NCI-H526 treated with DMSO at 0.1 percent for 48 hours (cell line): ENCODE measurements at places on chromosomes 3 and 15.

DNA sequence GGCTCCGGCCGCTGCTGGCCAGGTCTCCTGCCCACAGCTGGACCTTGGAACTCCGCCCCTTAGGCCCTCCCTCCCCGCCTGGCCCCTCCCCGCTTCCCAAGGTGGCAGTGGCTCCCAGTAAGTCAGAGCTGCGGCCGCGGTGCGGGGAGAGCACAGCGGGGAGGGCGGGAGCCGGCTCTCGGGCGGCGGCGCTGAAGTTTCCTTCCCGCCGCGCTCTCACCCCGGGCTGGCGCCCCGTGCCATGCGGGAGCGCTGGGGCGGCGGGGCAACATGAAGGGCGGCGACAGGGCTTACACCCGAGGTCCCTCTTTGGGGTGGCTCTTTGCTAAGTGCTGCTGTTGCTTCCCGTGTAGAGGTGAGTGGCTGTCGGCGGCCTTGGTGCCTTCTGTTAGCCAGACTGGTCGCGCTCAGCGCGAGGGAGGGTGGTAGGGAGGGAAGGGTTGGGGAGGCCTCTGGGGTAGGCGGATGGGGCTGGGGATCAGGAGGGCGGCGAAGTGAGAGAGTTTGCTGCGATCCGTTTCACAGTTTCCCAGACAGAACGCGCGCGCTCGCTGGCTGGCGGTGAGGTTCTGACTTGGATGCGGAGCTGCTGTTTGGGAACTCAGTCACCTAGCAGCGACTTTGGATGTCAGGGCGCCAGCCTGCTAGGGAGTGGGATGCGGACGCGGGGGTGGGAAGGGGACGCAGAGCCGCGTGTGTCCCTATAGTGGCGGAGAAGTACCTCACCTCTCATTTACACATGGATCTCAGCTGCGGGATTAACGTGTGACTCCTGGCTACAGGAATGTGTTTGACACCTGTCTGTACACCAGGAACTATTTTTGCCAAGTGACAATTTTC lies 145.5 kb upstream of the UMPS start:
- DNase-seq = no peak

DNA sequence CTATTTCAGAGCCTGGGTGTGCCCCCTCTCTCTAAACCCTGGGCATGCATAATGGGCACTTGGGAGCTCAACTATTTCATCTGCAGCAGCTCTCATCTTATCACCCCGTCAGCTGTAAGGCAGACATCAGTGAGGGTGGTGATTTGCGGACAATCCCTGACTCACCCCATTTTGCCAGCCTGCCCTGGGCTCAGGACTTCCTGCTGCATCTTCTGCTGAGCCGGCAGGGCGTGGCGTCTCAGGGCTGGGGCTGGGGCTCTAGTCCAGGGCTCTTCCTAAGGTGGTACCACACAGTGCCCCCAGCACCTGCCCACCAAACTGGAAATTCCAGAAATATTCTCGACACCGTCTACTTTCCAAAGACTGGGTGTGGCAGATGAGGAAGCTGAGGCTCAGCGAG lies 925 bp upstream of the PSTPIP1 start:
- DNase-seq = no peak

DNA sequence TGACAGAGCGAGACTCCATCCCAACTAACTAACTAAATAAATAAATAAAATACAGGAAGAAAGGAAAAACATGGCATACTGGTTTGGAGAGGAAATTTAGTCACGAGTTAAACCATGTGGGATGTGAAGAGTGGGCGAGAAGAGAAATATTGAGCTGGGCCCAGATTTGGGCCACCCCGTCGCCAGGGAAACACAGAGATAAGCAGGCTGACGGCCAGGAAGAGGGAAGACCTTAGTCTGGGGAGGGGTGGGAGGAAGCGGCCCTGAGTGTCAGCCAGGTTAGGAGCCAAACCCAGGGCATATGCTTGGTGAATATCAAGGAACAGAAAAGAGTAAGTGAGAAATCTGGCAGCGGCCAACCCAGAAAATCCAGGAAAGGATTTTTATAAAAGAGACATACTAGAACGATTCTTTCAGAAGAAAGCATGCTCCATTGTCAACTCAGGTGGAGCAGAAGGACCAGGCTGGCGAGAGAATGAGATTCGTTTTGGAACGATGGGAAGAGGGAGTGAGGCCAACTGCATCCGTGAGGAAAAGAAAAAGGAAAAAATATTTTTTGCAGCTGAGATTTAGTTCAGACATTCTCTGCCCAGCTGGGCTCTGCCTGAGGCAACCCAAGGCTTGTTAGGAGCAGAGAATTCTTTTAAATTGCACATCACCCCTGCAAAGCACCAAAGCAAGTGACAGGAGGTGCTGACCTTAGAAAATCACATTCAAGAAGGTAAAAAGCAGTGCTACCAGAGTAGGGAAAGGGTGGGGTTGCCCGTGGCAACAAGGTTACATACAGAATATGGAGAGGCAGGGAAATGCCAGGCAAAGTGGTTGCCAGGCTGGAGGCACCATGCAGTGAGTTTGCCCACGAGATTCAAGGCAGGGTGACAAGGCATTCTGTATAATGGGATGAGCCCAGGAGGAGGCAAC lies 59.3 kb upstream of the RAD18 start:
- DNase-seq = no peak

DNA sequence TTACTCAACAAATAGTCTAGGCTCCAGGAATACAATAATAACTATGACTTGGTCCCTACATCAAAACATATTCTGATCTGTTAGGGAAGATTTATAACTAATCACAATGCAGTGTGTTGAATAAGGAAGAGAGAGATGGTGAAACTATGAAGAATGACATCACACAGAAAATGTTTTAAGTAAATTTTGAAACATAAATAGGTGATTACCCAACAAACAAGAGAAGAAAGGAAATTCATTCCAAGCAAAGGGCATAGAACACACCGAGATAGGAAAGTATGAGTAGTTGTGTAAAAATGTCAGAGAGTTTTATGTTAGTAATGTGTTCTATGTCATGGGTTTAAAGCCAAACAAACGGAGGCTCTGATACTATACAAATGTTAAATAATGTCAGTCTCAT lies 13.4 kb downstream of the SEC62 start:
- DNase-seq = no peak

DNA sequence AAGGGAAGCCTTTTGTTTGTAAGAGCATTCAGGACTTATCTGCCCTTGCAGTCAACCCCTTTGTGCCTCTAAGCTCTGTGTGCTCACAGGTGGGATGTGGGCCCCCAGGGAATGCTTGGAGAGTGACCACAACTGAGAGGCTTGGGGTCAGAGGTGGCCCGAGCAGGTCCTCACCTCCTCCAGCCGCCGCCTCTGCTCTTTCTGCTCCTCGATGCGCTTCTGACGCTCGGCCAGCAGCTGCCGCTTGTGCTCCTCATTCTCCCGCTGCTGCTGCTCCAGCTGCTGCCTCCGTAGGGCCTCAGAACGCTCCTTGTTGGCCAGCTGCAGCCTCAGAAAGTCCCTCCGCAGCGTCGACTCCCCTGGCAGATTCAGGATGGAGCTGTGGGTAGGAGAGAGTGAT lies 130.8 kb upstream of the SLC2A2 start:
- no peak for DNase-seq

DNA sequence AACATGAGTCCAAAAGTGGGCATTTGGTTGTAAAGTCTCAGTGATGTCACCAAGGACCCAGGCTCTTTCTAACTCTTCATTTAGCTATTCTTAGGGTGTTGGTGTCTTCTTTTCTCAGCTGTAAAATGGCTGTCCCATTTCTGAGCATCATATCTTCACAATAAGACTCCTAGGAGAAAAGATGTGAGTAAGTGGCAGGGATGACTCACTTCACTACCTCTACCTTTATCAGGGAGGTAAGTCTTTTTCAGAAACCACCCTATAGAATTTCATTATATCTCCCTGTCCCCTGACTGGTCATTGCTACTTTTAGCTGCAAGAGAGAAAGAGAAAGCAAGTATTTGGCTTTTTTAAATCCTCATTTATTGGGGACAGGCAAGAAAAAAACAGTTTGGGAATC lies 300.2 kb upstream of the RBMS3 start:
- DNase-seq = no peak

DNA sequence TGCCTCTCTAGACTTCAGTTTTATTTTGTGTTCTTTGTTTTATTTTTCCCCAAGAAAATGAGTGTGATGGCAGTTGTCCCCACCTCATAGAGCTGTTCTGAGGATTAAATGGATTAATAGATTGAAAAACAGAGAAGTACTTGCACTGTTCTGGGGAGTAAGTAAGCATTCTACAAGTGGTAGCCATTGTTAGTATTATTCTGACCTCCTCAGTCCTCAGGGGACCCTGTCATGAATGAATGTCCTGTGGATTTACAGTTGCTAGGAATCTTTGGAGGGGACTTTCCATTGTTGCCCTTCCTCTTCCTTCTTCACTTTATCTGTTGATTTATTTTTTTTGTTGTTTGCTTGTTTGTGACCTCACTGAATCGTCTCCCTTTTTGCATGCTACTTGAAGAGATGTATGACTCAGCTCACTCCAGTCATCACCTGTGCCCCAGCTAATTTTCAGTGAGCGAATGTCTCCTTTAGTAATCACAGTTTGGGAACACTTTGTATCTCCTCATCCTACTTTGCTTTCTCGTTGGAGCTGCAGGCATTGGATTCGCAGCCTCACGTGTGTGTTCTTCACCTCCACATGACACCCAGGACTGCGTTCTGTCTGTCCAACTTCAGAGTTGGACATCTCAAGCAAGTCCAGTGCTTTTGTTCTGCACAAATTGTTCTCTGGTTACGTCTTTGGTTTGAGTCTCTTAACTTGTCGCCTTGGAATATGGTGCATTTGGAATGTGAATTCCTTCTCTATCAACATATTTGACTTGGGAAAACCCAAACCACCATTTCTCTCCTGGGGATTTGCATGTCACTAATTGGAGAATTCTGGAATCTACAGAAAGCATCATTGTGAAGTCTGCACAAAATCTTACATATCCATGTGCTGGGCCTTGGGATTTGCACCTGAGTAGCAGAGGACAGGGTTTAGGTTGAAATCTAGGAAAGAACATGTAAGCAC lies 54.5 kb downstream of the LRTM1 start:
- DNase-seq = no peak

DNA sequence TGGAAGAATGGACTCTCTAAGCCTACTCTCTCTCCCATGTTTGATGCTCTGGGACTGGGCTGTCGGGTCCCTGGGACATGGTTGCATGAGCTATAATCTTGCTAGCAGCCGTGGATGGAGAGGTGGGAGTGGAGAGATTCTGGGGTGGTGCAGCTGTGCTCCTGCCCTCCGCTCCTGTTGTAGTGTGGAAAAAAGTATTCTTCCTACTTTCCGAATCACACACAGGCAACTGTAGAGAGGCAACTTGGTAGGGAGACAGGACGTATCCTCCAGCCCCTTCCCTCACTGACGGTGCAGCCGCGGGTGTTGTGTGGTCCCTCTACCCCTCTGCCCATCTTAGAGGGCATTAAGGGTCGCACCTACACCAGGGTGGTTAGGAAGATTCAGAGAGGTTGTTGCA lies 281.4 kb upstream of the TLE3 start:
- DNase-seq = no peak

- no peak for DNase-seq
Measured at GRCh38 chr3:63807961-63808565, 11.0 kb upstream of the C3orf49 start.

GRCh38 chr3:2958551-2958950 lies 151.6 kb downstream of the IL5RA start:
- DNase-seq = no peak

DNA sequence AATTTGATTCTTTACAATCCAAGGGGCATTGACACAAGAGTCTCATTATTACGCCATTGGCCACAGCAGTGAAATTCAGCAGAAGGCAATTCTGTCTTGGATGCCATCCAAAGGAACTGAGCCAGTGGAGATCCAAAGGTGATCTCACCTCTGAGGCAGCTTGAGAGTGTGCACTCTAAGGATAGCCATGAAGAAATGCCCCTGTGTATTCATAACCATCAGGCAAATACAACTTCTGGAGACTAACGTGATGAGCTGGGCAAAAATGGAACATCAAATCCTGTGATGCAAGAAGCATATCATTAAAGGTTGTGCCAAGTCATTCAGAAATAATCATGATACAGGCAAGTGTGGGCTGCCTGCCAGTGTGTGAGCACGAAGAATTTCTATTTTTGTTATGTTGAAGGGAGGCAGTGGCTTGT lies 41.4 kb downstream of the ROBO2 start:
- no peak for DNase-seq

DNA sequence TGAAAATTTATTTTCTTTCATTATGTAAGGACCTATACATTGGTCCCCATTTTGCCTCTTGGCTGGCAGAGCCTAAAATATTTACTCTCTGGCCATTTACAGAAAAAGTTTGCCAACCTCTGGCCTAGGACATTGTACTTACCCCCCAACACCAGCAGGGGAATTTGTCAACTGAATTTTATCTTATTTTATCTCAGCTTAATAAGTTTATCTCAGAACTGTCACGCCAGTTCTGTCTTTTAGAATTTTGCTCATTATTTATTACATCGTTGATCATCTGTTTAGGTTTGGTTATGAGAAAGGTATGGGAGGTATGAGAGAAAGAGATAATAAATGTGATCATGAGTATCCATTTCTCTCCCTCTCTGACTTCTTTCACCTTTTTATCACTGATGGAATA lies 38.3 kb downstream of the CHD2 start:
- no peak for DNase-seq

DNA sequence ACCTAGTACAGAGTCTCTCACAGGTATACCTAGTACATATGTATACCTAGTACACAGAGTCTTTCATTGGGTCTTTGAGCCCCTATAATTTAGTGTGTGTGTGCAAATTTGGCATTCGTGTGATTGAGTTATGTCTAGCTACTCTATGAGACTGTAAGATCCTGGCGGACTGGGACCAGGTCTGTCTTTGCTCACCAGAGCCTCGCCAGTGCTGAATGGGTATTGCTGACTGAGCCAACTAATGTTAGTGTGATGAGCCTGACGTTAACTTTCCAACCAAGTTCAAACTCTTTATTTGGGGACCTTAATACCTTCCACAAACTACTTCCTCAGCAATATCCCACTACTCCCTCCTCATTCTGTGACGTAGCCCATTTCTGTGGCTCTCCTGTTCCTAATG lies 35.6 kb downstream of the SETMAR start:
- no peak for DNase-seq

GRCh38 chr3:4501927-4502326 lies 8.8 kb downstream of the ITPR1 start:
- DNase-seq = no peak

DNA sequence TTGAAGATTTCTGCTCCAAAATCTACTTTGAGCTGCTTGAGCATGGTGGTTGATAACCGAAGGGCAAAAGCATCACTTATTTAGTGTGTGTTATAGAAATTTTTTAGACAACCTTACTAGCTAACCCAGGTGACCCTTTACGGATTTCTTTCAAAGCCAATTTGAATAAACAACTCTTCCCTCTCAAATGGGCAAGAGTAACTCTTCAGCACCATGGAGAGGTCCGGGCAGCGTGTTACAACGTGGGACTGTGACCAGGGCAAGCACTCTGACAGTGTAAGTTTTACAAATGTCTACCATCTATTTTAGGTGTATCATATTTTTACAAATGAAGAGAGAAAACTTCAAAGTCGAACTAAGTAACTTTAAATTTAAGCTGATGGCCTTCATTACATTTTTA lies 471.8 kb downstream of the MFSD1 start:
- no peak for DNase-seq

- no peak for DNase-seq
Measured at GRCh38 chr3:152491922-152492321, 223.2 kb downstream of the MBNL1 start.

- DNase-seq = no peak
Measured at GRCh38 chr3:48125013-48125705, 63.1 kb downstream of the CDC25A start.
